ENCODE measurements at places on chromosomes 16 and 17.

DNA sequence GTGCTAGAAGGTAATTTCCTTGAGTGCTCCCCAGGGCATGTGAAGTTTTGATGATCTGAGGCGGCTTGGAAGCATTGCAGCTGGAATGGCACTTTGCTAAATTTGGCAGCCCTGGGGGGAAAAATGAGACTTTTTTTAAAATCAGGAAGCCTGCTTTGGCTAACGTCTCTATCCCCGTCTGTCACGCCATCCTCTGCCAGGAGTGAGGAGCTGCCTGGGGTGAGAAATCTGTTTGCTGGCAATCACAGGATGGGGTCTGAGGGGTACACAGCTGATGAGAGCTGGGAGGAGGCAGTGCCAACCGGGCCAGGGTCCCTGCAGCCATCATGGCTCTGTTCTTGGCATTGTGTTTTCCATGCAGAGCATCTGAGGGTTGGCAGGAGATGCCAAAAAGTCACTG lies 2.0 kb downstream of the ABCC12 start:
- DNase-seq = no peak

- no peak for DNase-seq
These were observed 988 bp upstream of the IL21R start for GRCh38 chr16:27400751-27401620.

DNA sequence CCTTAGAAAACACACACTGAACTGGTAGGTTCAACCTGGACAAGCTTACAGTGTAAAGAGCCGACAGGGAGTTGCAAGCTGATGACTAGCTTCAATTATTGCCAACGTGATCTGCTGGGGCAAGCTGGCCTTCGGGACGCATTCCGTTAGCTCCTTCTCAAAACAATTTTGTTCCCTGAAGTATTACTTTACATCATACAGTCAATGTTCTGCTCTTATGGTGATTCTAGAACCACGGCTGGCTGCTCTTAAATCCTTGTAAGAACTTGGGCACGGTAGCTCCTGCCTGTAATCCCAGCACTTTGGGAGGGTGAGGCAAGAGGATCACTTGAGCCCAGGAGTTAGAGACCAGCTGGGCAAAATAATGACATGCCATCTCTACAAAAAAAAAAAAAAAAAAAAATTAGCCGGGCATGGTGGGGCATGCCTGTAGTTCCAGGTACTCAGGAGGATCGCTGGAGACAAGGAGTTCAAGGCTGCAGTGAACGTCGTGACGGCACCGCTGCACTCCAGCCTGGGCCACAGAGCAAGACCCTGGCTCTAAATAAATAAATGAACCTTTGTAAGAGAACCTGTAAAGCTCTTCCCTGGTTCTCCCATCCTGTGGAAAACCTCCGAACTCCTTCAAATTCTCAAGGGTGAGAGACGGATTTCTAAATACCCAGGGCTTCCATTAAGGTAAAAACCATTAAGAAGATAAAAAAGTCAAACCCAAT lies 2.0 kb downstream of the CDIP1 start:
- no peak for DNase-seq

GRCh38 chr17:71427801-71428200 lies 693.0 kb upstream of the SOX9 start:
- DNase-seq = no peak

GRCh38 chr17:47877368-47878034 lies 18.5 kb upstream of the SP2 start:
- DNase-seq = no peak

DNA sequence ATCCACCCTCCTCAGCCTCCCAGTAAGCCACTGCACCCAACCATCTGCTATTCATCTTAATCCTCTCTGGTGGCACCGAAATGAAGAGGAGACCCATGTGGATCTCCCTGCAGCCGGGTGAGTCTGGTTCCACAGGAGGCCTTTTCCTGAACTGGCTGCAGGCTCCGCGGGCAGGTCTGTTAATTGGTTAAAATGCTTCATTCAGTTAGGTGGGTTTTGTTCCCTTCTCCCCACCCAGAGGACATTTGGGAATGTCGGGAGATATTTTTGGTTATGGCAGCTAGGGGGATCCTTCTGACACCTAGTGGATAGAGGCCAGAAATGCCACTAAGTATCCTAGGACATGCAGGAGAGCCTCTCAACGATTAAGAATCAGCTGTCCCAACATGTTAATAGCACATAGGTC lies 16.7 kb downstream of the C16orf54 start:
- DNase-seq = no peak

- DNase-seq = no peak
These were observed 215.7 kb downstream of the PRKCA start for GRCh38 chr17:66518108-66518507.

- DNase-seq = no peak
These were observed 5.0 kb upstream of the ZNF750 start for GRCh38 chr17:82844796-82845162.

GRCh38 chr17:45902892-45903346 lies 8.6 kb downstream of the MAPT start:
- DNase-seq = no peak

DNA sequence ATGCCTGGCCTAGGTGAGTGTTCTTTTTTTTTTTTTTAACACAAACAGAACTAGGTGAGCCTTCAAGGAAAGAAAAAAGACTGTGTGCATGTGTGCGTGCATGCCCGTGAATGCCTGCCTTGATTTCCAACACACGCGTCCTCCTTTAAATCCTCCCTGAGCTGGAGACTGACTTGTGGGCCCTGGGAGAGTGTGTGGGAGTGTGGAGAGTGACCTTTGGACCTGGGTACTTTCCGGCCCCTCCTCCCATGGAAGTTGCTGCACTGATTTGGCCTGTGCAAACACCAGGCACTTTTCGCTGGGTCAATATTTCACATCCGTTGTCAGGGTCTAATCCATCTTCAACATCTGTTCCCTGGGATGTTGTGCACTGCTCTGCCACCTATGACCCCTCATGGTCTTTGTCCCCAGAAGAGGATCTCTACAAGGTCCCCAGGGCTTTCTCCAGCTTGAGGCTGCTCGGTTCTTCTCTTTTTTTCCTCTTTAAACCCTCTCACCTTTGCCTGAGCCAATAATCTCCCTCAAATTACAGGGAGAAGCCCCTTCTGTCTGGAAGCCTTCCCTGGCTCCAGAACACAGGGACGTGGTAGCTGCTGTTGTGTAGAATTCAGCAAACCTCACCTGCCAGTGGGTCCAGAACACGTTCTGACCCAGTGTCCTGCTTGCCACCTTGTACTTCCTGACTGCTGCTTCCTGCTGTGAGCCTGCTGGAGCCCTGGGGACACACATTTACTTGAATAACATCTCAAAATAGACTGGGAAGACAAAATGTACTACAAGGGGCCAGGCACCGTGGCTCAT lies 20.8 kb upstream of the ATP5MC1 start:
- DNase-seq = no peak

GRCh38 chr17:43517161-43517560 lies 29.0 kb downstream of the ETV4 start:
- DNase-seq = no peak

DNA sequence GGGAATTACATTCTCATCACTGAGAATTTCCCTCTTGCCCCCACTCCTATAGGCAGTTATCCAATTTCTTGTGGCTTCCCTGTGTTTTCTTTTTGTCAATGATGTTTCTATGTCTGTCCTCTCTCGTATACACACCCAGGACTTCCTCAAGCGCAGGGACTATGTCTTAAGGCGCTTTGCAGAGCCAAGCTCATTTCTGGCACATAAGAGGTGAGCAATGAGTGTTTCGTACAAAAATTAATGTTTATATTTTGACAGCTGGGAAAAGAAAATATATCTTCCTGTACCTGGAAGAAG lies 947 bp downstream of the DDX42 start:
- DNase-seq = no peak

DNA sequence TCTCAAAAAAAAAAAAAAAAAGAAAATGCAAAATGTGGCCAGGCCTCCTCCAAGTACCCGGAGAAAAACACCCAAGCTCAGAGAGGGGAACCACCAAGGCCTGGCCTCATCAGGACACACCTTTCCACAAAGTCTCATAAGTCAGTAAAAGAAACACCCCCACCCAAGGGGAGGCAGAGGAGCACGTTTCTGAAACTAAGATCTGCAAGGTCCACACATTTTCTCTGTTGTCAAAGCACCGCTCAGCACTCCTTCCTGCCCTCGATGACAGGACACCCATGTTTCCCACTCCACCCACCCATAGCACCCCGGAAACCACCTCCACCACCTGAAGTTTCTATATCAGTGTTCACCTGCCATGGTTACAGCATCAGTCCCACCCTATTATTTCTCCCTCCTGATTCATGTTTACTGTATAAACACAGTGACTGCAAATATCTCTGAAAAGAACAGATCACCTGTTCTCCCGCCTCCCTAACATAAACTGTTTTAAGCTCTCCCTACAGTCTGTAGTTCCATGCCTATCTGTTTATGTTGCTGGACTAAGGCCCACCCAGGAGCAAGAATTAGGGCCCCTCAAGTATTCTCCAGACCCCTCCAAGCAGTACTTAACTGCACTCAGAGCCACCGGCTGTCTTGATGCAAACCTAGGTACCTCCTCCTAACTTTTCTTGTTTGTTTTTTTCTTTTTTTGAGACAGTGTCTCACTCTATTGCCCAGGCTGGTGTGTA lies 2.0 kb downstream of the CORO7 start:
- no peak for DNase-seq

- no peak for DNase-seq
These were observed 104.2 kb downstream of the CDK5R1 start for GRCh38 chr17:32590974-32591373.

GRCh38 chr17:77841742-77842527 lies 116.6 kb upstream of the TNRC6C start:
- peak; percentile 33 for DNase-seq

DNA sequence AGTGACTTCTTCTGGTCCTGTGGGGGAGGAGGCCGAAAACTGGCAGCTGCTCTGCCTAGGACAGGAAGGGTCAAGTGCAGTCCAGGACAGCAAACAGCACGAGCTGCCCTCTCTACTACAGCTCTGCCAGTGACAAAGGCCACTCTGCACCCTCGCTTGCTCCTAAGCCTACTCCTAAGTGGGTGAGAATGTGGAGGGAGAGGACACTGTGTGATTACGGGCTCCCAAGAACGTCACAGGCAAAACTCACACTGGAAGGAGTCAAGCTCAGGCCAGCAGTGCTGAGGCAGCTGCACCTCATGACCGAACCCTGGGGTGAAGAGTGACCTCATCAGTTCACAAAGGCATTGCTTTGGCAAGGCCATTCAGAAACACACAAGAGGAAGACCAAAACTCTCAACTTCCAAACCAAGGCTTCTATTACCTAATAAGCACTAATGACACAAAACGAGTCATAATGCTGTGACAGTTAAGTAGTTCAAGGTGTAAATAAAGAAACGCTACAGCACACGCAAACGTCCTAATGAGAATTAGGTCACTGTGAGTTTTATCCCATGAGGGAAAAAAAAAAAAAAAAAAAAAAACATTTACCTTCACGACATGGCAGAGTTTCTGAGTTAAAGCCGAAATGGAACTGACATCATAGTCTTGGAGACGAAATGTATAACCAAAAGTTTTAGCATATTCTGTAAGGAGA lies 35.1 kb downstream of the MARF1 start:
- no peak for DNase-seq

GRCh38 chr17:50208611-50209061 lies 7.2 kb upstream of the COL1A1 start:
- no peak for DNase-seq

DNA sequence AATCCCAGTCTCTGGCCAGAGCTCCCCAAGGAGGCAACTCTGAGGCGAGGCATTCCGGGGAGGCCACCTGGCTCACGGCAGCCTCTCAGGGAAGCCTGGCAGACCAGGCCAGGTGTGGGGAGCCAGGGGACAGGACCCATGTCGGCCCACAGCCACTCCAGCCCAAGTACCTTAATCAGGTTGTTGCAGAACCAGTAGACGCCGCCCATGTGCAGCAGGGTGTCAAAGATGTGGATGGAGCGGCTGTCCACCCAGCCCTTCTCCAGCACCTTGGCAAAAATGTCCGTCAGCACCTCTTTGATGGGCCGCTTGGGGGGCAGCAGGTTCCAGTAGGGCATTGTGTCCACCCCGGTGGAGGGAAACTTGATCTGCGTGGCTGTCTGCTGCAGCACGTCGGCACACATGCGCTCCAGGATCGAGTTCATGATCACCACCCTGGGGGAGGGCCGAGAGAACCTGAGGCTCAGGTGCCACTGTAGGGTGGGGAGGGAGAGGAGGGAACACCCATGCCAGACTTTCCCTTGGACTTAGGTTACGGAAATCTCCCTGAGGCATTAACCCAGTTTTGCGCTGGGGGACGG lies 7.8 kb downstream of the CSF3 start:
- peak; percentile 78 for DNase-seq

DNA sequence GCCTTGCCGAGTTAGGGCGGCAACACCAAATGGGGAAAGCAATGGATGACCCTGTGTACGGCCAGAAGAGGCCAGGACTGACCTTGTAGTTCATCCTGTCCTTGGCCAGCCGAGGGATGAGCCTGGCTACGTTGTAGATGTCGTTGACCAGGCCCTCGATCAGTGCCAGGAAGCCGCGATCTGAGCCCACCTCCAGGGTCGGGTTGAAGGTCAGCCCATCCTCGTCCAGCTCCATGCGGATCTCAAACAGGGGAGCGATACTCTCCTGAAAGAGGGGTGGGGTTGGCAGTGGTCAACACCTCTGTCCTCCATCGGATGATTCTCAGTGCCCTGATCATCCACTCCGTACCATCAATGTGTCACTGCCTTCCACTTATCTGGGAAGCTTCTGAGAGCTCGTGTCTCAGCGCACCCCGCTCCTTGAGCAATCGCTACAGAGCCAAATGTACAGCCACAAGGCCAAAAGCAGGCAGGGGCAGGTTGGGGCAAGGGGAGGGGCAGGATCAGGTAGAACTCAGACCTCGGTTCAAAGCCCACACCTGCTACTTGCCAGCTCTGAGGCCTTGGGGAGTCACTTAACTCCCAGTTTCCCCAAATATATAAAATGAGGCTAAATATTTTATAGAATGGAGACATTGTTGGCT lies 39.9 kb downstream of the DNAH17 start:
- DNase-seq = no peak

- no peak for DNase-seq
These were observed 200.3 kb upstream of the NOG start for GRCh38 chr17:56393156-56393555.

DNA sequence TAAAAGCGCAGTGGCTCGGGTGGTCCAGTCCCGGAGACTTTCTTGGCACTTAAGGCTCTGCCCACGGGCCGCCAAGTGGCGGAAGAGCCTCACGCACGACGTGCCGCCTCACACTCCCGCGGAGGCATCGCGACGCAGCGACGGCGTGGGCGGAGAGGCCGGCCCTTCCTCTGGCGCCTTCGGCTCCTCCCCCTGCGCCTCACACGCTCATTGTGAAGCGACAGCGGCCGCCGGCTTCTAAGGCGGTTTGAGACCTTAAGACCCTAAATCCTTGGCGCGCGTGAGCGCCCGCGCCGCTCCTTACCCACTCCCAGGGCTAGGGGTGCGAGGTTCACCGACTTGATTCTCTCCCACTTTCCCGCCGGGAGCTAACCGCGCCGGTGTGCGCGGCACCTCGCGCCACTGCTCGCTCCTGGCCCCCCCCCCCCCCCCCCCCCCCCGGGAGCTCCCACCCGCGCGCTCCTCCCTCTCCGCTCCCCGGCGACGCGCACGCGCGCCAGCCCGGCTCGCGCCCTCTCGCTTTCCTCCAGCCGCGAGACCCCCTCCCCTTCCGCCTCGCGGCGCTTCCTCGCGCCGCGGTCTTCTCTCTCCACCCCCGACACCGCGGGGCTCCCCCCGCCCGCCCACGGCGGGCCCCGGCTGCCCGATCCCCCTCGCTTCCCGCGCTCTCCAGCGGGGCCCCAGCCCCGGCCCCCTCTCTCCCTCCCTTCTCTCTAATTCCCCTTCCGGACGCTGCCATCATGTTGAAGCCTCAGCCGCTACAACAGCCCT lies at the start of gene ATXN2L:
ATXN2L (plus strand) TSS at position 480 of the 771 bp plus-strand sequence; CDS start at position 741, 261 bp downstream.
- peak; percentile 98 for DNase-seq

All from lower lobe of right lung (tissue), 2 donors.